ENCODE measurements at places on chromosomes 2 and 18.
A peak's percentile ranks its signal among the peaks of the same experiment; 100 is the strongest.

- DNase-seq, result no peak
Measured at GRCh38 chr2:72813841-72814240, 12.0 kb downstream of the EXOC6B start.

DNA sequence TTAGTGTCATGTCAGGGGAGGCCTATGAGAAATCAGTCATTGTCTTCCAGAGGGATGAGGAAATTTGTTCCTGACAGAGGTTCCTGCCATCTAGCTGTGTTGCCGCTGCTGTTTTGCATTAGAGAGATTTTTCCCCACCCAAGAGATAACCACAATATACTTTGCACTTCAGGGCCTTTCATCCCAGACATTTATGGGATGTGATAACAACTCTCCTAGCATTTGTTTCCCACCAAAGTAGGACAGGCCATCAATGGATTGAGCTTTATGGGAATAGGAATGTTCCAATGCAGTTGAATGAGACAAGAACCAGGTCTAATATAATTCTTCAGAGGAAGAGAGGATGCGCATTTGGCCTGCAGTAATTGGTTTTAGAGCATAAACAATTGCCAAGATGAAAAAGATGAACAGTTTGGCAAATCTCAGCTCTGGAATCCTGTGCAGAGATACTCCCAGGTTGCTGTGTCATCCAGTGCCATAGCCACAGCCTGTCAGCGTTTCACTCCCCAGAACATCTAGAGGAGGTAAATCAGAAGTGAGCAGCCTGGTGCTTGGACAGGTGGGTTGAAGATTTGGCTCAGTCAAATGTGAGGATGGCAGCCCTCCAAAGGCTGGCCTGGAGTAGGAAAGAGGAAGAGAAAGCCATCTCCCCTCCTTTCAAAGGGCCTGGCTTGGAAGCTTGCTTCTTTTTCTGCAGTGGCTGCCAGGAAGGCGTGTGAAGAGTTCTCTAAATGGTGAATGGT lies 93.7 kb upstream of the SETBP1 start:
- no peak for DNase-seq

DNA sequence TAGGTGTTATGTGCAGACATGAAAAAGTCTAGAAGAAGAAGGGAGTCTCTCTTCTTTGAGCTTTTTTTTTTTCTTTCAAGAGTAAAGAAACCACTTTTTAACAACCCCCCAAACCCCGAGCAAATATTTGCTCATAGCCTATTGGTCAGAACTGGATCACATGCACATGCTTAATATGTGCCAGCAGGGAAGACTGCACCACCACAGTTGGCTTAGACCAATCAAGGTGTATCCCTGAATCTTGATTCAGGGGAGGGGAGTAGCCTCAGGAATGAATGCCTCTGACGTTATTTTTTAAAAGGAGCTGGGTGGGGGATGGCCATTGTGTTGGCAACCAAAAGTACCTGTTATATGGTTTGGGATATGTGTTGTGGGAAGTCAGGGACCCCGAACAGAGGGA lies 171.4 kb upstream of the NABP1 start:
- no peak for DNase-seq

DNA sequence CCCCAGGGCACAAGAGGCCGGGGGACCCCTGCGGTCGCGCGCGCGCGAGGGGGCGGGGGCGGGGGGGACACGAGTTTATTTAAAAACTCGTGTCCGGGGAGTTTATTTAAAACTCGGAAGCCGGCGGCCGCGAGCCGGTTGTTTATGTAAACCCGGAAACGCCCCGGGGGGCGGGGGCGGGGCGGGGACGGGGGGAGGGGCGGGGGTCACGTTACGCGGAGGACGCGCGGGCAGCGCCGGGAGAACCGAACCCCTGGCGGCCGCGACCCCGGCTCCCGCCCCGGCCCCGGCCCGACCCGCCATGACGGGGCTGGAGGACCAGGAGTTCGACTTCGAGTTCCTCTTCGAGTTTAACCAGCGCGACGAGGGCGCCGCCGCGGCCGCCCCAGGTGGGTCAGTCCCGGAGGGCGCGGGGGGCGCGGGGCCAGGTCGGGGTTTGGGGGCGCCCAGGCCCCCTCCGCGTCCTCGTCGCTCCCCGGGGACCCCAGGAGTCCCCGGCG lies 4.4 kb downstream of the NFATC1 start:
- peak; percentile 65 for DNase-seq

- DNase-seq, result peak; percentile 37
Measured at GRCh38 chr18:50967714-50968661, at the start of gene ELAC1. TSS of gene ELAC1 (plus strand) at chr18:50968040. CDS start at chr18:50974405, 6,365 bp downstream.

DNA sequence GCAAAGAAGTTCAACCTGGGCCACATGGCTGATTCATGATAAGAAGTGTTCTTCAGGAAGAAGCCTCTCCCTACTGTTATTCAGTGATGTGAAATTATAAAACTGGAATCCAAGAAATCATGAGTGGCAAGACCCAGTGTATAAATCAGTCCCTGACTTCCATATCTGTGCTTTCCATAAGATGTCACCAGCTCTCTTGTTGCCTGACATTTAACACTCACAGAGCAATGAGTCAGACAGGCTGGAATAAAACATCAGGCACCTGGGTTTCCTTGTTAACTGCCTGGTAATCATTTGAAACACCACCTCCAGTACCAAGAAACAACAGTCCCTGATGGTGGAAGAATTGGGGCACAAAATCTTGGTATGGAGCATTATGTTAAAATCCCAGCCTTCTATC lies 76.1 kb downstream of the SCG2 start:
- no peak for DNase-seq

- no peak for DNase-seq
Measured at GRCh38 chr2:212733273-212733672, 194.7 kb upstream of the ERBB4 start.

DNA sequence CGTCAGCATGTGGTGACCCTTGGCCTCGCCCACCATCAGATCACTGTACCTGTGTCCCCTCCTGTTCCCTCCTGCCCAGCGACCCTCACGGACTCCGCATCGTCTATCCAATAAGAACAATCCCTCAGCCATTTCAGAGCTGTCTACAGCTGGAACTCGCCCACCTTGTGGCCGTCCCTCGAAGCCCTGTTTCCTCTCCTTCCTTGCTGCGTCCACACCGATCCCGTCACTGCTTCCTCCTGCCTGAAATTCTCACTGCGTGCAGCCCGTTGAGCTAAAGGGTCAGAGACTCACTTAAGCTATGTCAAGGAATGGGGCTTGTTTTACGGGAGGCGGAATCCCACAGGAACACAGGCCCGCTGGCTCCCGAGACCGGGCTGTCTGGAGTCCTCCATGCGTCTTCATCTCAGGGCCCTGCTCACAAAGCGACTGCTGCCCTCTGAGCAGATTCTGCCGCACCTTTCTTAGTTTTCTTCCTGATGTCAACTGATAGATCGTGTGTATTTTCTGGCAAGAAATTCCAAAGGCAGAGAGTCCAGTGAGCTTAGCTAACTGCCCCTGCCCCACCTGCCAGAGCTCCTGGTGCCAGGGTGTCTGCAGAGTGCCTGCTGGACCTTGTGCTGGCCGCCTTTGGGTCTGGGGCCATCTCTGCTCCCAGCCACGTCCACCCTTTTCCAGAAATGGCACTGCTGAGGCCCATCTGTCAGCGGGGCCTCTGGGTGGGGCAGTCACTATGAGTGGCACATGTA lies 35.3 kb downstream of the KLHL29 start:
- DNase-seq, result no peak

DNA sequence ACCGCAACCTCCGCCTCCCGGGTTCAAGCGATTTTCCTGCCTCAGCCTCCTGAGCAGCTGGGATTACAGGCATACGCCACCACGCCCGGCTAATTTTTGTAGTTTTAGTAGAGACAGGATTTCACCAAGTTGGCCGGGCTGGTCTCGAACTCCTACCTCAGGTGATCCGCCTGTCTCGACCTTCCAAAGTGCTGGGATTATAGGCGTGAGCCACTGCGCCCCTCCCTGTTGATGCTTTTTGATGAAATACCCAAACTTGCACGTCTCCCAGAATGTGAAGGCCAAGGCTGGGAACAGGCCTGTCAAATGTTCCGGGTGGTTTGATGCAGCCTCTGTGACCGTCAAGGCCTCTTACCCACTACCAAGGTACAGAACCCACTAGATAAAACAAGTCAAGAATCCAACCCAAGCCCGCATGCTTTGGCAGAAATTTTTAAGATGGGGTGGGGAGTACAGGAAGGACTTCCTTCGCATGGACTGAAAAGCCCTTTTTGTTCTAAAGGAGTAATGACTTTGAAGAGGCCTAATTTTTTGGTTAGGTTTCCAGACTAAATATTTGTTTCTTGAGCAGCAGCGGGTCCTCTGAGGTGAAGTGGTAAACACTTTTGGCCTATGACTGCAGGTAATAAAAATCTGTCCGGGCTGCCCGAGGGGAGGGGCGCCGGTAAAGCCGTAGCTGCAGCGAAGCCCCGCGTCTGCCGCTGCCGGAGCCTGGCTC lies 3.7 kb upstream of the EVX2 start:
- DNase-seq, result no peak

DNA sequence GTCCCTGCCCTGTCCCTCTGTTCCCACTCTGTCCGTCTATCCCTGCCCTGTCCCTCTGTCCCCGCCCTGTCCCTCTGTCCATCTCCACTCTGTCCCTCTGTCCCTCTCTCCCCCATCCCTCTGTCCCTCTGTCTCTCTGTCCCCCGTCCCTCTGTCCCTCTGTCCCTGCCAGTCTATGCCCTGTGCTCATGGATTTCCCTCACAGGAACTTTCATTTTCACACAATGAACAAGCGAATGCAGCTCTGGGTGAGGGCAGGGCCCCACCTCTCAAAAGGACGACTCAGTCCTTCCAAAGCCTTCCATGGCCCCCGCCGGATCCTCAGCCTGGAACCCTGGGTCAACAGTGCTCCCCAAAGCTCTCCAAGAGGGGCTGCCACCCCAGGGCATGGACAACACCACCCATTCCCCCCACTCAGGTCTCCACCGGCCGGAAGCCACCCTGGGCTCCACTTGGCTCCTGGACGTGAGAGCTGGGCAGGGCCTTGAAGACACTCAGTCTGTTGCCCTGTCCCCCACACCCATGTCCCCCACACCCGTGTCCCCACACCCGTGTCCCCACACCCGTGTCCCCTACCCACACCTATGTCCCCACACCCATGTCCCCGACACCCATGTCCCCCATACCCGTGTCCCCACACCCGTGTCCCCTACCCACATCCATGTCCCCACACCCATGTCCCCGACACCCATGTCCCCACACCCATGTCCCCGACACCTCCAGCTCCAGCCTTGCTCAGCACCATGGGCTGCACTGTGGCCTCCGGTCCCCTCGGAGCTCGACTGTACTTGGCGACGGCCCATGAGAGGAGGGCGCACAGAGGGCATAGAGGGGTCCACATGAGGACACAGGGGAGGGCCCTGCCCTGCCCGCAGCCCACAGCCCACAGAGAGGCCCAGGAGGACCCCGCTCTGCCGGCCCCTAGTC lies 156.0 kb downstream of the PXDN start:
- no peak for DNase-seq

GRCh38 chr2:64685430-64685829 lies 31.7 kb upstream of the SERTAD2 start:
- no peak for DNase-seq

DNA sequence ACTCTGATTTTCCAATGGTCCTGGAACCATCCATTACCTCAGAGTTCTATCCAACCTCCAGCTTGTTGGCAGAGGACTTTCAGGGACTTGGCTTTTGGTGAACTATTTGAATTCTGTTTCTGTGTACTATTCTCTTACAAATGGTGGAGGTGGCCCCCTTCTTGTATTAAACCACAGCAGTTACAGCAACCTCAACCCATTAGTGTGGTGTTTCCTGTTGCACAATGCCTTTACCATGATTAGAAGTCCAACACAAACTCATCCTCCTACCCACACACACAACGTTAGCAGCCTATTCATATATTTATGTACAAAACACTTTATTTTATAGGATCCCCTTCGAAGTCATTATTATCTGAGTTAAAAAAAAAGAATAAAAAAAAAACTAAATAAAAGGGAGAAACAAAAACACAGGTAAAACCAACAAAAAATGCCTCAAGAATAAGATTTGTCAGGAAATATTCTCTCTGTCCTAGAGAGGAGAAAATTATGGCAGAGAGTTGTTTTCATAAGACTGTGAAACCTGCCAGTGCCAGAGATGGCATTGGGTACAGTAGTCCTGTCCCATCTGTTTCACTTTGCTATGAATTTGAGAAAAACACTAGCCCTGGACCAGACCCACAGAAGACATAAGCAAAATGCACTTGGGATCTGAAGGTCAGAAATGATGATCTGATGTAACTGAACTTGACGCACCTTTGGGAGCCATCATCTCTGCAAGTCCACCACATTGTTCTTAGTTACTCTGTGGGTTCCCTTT lies 1896.0 kb upstream of the PIK3C3 start:
- no peak for DNase-seq

GRCh38 chr2:222671259-222672067 lies at the start of gene MOGAT1:
TSS of gene MOGAT1 (plus strand) at chr2:222671658. CDS start at chr2:222671786, 128 bp downstream.
- no peak for DNase-seq

DNA sequence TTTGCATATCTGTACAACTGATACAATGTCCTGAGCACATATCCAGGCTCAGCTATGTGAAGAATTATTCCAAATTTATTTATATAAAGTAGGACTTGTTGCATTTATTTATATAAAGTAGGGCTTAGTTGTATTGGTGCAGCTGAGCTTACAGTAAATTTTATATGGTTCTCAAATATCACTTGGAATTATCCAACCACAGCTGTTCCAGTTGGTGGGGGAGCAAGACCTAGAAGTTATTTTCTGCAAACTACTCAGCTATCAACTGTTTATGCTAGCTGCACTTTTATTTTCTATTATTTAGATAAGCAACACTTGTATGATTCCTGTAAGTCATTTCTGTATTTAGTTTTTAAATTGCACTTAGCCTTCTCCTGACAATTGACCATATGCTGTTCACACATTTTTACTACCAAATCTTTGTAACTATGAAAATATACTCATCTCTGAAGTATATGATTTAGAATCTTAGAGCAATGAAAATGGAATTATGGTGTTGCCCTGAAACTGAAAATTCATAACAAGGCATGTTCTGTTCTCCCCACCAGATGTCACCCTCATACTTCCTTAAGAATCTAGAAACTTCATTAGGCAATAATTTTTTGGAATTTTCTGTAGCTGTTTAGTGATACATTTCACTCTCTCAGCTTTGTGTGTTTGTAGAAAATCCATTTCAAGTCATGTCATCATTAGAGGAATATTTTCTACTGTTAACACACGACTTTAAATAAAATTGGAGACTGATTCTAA lies 157.0 kb upstream of the CBLN2 start:
- DNase-seq, result no peak

- DNase-seq, result no peak
Measured at GRCh38 chr18:66724664-66725356, 120.9 kb upstream of the CDH19 start.

DNA sequence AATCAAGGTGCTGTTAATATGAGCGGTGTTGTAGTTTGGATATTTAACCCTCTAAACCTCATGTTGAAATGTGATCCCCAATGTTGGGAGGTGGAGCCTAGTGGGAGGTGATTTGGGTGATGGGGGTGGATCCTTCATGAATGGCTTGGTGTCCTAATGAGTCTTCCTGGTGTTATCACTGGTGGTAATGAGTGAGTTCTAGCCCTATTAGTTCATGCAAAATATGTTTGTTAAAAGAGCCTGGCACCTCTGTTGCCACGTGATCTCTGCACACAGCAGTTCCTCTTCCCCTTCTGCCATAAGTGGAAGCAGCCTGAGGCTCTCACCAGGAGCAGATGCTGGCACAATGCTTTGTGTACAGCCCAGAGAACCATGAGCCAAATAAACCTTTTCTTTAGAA lies 158.4 kb downstream of the FMNL2 start:
- no peak for DNase-seq
